ENCODE measurements at places on chromosomes 2 and 18.

DNA sequence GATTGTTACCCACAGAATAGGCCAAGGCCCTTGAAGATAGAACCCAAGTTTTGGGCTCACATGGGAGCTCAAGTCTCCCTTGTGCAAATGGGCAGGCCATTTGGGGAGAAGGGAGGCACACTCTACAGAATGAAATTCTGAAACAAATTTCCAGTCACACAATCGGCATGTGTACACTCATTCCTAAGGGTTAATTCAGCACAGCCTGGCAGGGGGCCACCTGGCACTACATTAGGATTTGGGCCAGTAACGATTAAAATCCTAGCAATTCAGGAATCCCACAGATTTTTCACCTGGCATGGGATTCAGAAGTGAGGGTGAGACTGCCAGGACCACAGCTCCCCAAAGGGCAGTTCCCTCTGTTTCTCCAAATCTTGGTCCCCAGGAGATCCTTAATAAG is 46.4 kb downstream of the BMP10 start:
- no peak for DNase-seq

- no peak for DNase-seq
These were observed 68.1 kb upstream of the SPRED2 start for GRCh38 chr2:65500310-65501040.

DNA sequence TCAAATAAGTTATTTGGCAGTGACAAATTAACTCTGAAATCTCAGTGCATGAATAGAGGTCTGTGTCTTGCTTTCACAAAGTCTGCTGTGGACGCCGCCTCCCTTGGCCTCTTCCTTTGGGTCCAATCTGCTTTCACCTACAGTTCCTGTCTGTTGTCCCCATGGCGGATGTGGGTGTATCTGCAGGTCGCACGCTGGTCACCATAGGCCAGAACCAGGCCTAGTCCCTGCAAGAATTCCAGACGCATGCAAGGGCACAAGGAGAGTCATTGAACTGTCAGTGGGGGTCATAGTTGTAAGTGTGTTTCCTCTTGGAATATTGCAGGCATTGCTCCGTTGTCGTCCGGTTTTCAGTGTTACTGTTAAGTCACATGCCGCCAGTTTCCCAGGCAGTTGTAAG is 7.4 kb downstream of the SOCS6 start:
- DNase-seq: no peak

- no peak for DNase-seq
These were observed 70.5 kb downstream of the FAM168B start for GRCh38 chr2:131022731-131023130.

GRCh38 chr2:46462936-46463335 is 16.4 kb upstream of the TMEM247 start:
- DNase-seq: no peak

DNA sequence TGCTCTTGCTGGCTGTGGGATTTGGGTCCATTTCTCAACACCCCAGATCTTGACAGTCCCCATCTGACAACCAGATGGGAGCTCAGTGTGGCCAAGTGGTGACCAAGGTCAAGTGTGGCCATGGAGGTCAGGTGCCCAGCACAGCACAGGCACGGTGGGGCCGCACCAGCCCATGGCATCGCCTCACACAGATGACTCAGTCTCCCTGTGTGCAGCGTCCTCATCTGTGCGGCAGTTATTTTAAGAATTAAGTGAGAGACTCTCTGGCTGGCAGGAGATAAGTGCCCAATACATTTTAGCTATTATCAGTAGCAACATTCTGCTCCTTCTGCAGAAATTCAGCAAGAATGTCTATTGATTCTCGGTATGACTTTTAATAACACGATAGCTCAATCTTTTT is 167.2 kb downstream of the DDX1 start:
- no peak for DNase-seq

DNA sequence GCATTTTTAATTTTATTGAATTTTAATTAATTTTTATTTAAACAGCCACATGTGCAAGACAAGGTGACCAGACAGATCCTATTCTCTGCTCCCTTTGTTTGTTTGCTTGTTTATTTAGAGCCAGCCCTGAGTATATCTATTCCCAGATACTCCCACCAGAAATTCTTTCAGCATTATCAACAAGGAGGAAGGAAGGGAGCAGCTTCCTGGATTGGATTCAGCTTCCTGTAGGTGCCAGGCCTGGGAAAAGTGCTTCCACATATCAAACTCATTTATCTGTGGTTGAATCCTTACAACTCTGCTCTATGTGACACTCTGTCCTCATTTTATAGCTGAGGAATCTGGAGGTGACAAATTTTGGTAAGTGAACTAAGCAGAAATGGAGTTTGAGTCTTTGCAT is 60.5 kb upstream of the KLF7 start:
- no peak for DNase-seq

GRCh38 chr2:45697190-45697589 is 45.7 kb downstream of the PRKCE start:
- no peak for DNase-seq

DNA sequence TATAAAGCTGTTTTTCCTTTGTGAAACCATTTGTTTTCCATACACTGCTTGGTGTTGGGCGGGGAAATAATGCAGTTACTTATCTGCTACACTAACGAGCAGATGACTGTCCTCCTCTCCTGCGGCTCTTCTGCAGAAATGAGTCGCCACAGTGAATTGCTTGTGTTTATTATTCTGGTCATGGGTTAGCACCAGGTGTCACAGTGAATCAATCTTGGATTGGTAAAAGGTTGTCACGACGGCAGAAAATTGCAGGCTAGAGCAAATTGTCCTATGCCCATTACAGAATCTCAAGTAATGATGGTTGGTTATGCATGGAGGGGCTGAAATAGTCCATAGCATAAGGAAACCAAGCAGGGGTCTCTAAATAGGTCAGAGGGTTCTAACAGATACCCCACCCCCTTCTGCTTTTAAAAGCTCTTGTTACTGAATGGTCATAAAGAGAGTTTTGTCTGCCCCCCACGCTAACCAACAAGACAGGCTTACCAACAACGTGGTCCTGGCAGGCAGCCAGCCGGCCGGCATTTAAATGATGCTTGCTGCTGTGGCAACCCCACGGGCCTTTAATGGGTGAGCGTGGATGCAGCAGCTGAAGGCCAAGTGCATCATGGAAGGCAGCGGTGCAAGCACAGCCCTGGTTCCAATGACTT is 29.5 kb downstream of the RAB31 start:
- DNase-seq: no peak
